ENCODE measurements at places on chromosomes 5 and 9.
A peak's percentile ranks its signal among the peaks of the same experiment; 100 is the strongest.

GRCh38 chr9:78010445-78010844 lies 21.2 kb downstream of the GNAQ start:
- no peak for DNase-seq

- DNase-seq = no peak
Observed at GRCh38 chr5:96680759-96681470, 18.7 kb downstream of the CAST start.

DNA sequence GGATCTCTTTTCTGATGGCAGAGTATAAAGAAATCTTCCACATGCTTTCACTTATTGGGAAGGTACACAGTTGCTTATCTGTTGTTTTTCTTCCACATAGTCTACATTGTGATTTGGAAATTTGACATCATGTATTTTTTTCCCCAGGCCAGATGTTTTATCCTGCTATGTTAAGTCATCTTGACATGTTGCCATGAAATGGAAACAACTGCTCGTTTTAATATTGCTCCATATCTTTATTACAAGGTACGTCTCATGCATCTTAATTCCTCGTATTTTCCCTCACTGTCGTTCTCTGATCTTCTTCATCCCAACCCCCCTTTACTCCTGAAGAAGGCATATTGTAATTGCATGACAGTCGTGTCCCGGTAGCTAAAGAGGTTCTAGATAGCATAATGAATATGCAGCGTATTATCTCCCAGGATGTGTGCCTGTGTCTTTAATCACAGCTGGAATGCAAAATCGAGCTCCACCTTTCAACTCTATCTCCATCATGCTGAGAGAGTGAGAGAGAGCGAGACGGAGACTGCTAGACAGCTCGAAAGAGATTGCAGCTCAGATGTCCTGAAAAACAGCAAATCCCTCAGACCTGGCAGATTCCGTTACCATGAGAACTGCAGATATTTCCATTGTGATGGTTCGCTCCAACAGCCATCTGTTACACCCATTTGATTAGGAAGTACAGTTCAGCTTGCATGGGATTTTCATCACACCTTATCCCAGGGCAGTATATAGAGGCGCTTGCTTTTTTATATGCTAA lies 281.7 kb downstream of the TMEM38B start:
- no peak for DNase-seq

GRCh38 chr9:36258996-36259533 lies 817 bp upstream of the GNE start:
- no peak for DNase-seq

DNA sequence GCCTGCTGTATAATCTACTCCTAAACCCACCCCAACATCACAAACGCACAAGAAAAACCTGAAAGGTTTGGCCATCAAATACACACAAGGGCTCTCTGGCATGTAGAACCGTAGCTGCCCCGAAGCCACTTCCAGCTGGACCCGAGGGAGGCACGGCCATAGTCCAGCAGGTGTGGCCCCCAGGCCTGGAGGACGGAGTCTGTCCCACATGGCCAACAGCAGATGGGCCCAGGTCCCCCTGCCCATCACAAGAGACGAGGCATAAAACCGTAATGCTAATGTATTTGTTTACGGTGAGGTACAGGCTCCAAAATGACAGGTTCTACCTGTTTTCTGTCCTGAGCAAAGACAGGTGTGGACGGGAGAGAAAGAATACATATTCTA lies 234.2 kb downstream of the SYK start:
- no peak for DNase-seq

DNA sequence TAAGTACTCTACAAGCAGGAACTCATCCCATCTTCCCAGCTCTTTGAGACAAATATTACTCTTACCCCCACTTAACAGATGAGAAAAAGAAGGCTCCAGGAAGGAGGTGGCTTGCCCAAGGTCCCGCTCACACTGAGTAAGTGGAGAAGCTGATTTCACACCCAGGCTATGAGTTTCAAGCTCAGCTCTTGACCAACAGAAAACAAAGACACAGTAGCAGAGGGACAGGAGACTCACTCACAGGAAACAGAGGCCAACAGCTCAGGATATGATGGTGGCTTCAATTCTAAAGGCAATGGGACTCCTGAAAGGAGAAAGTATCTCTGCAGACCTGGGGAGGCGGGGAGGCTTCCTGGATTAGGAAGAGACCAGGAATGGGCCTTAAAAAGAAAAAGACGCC lies 6.7 kb upstream of the TCF7 start:
- DNase-seq = no peak

DNA sequence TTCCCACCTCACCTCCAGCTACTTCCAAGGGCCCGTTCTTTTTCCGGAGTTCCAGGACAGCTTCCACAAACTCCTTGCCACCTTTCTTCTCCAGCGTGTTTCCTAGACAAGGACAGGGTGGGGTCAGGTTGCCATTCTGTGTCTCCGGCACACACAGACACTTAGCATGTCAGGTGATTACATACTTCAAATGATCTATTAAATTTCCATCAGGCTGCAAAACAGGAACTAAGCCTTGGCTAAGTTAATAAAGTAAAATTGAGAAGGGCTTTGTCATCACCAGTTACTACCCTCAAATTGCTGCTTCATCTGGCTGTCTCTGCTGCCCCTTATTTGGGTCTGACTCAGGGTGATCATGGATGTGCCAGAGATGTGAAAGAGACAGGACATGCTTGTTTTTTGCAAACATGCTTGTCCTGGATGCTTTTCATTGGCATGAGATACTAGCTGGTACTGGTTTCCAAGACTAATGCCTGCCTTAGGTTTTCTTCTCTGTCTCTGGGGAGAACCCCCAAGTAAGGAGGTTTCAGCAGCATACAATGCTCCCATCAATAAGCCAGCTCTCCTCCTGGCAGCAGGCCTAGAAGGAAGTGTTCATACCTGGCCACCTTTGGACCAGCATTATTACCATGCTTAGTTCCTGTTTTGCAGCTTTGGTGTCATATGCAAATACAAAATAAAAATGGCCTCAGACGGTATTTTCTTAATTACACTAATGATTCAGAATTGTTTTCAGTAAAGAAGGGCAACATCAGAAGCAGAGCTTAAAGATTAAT lies 52.9 kb downstream of the MACROH2A1 start:
- DNase-seq = no peak

DNA sequence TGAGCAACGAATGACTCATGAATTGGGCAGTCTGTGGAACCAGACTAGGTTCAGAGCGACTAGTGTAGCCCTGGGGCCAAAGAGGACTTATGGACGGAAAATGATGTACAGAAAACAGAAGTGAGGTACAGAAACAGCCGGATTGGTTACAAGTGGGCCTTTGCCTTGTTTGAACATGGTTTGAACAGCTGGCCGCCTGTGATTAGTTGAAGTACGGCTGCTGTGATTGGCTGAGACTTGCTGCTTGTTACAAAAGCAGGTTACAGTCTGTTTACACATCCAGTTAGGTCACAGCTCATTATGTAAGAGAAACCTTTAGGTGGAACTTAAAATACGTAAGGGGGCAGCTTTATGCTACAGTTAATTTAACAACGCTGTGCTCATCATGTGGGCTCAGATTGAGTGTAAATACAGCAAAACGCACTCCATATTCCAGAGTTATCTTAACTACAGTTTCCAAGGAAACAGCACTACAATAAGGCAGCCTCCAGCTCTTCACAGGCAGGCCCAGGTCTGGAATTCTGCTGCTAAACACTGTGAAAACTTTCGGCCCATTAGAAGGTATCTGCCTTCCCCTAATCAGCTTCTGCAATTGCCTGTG lies 6.5 kb downstream of the AMACR start:
- DNase-seq = no peak

DNA sequence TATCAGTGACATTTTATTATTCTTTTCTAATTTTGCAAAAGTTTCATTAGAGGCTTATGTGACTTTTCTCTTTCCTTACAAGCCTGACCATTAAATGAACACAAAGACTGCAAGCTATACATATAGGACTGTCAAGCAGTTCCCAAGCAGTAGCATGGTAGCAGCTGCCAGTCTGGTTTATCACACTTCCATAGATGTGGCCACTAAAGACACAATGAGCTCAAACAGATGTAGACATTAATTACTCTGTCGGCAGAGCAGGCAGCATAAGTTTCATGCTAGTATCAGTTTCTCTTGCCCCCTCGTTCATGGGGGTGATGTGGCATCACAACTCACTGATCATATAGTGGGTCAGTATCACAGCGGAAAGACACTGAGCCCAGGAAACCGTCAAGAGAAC lies 89.5 kb downstream of the CDH10 start:
- no peak for DNase-seq

DNA sequence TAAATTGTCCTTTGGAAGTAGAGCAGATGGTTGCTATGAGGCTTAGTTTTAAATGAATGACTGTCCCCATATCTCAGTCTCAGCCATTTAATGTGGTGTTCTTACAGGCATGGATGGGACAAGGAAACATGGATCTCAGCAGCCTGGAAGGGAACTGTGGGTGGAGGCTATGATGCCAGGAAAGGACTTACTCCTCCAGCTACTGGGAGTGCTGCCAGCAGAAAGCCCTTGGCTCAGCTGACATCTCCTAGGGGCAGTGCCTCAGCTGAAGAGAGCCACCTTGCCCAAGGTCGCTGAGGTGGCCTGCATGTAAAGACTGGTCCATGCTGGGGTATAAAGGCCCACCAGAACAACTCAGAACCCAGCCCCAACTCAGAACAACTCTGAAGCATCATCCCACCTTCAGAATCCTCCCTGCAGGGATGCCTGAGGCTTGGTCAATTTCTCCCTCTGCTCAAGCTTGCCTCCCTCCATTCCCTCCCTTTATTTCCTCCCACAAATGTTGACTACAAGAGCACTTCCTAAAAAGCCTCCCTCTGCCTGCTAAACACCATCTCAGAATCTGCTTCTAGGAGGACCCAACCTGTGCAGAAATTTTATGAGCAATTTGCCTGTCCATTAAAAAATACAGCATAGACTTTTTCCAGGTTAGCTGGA lies 1.8 kb upstream of the PDE8B start:
- DNase-seq = no peak

DNA sequence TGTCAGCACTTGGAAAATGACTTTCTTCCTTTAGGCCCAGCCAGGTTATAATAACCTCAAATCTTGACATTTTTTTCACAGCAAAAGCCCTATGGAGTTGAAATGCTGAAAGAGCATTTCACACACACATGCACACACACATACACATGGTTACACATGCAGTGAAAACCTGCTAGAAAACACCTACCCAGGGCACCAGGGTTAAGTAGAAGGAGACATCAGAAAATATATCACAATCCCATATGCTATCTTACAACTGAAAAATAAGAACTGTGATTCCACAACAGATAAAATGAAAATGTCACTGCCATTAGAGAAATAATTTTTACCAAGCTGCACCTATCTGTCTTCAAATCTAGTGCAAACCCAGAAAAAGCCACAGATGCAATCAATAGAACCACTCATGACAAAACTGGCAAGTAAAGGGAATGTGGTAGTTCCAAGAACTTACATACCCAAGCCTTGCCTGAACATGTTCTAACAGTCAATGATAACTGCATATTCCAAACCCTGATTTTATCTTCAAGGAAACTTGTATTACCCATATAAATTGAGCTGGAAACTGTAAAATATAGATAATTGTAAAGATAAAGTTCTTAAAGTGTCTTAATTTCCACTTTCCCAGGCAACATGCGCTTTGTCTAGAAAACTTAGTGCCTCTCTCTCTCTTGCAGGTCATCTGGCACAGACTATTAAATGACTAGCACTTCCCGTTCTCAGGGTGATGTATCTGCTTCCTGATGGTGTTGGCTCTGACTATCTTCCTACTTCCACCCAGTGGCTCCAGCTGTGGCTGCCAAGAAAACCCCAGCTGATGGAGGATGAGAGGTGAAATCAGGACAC lies 250.2 kb upstream of the PTGER4 start:
- no peak for DNase-seq

DNA sequence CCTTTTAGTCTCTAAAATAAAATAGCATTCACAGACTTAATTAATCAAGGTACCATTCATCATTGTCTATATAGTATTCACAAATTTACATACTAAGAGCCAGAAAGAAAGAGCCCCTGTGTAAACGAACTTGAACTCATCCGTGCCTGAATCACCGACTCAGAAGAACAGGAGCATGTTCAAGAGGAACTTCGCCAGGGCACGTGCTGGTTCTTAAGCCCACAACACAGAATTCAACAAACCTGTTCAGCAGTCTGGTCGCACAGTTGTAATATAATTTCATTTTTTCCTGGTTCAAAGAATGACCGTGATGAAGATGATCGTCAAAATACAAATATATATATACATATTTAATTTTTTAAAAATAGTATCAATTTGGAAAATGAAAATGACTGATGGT lies 141.9 kb downstream of the CETN3 start:
- no peak for DNase-seq

- DNase-seq = no peak
Observed at GRCh38 chr9:126061575-126061974, 265.1 kb upstream of the MVB12B start.

GRCh38 chr9:112971415-112971814 lies 40.6 kb downstream of the ZNF883 start:
- DNase-seq = no peak

GRCh38 chr9:133387680-133388079 lies 11.5 kb downstream of the STKLD1 start:
- no peak for DNase-seq

- no peak for DNase-seq
Observed at GRCh38 chr5:76400466-76400865, 2.6 kb upstream of the IQGAP2 start.

DNA sequence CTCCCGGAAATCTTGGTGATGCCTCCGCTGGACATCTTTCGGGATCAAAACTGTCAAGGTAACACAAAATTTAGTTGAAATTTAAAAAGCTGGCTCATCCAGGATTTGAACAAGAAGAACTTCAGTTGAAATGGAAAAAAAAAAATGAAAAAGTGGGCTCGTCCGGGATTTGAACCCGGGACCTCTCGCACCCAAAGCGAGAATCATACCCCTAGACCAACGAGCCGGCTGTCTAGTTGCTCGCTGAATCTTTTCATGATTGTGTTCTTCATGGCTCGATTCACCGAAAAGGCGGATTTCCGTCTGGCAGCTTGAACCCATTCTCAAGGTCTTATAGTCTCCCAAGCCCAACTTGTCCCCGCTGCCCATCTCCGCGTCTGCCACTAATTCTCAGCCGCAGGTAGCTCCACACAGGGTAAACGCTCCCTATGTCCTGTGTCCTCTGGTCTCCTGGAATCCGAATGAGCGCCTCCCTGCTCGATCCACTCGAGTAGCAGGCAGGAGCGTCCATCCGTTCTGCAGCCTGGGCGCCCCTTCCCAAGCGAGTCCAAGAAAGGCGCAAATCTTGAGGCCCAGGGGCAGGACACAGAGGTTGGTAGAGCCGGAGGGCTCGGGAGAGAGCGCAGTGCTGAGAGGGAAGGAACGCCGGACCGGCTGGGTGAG lies 16.2 kb downstream of the TRIM7 start:
- peak; percentile 62 for DNase-seq

- no peak for DNase-seq
Observed at GRCh38 chr9:24071716-24072115, 245.7 kb upstream of the ELAVL2 start.

GRCh38 chr5:14853685-14854084 lies 17.9 kb downstream of the ANKH start:
- no peak for DNase-seq

DNA sequence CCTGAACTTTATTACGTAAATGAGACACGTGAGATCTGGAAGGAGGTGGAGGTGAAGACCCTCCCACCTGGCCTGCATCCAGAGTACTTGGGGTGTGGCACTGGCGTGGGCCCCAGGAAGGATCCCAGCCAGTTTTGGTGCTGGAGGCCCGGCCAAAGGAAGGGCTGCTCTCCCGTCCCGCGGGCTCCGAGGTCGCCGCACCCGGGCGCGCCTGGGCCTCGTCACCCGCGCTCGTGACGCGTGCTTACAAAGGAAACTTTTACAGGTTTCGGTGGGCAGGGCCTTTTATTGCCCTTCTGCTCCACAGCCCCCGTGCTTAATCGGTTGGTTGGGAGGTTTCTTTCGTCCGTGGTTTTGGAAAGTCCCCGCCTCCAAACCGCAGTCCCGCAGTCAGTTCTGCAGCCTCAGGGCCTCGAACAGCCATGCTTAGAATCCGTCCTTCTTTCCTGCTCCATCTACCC lies 29.2 kb downstream of the CDKN2A start:
- peak; percentile 41 for DNase-seq
